ENCODE measurements at places on chromosomes 1 and 21.

DNA sequence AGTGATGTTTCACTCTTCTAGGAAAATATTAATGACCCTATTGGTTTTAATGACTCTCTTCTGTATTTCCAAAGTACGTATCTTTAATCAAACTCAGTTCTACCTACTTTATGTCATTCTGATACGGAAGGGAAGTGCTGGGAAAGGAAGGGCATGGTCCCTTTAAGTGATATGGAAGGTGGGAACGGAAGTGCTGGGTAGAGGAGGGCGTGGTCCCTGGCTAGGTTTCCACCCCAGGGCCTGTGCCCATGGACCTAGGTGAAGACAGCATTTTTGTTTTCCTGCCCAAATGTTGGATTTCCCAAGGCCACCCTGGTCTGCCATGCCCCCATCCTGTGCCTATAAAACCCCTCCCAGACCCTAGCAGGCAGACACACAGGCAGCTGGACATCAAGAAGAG is 24.0 kb downstream of the RGS4 start:
- no peak for DNase-seq

GRCh38 chr1:171965777-171966176 is 124.5 kb downstream of the DNM3 start:
- DNase-seq, result no peak

DNA sequence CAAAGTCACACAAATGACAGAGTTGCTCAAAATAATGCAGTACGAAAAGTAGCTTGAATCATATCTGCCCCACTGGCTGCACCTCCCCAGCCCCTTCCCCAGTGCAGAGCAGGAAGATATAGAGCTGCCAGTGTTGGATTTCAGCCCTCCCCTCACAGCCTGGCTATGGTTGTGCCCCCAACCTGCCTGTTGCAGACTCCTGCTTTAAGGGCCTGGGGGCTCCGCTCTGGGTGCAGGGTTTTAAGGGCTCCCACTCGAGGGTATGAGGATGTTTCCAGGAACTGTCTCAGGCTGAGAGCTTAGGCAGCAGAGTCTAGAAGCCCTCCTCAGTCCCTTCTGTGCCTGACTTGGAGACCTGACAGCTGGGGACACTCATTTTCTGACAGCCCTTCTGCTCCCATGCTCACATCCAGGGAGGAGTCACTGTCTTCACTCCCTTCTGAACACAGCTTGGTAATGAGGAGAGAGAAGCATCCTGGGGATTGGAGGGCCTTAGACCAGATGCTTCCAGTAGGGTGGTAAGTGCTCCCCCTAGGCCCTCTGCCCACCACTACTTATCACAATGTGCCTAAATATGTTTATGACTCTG is 4.6 kb downstream of the S100A9 start:
- no peak for DNase-seq

GRCh38 chr1:168842916-168843315 is 113.9 kb upstream of the DPT start:
- DNase-seq, result no peak

DNA sequence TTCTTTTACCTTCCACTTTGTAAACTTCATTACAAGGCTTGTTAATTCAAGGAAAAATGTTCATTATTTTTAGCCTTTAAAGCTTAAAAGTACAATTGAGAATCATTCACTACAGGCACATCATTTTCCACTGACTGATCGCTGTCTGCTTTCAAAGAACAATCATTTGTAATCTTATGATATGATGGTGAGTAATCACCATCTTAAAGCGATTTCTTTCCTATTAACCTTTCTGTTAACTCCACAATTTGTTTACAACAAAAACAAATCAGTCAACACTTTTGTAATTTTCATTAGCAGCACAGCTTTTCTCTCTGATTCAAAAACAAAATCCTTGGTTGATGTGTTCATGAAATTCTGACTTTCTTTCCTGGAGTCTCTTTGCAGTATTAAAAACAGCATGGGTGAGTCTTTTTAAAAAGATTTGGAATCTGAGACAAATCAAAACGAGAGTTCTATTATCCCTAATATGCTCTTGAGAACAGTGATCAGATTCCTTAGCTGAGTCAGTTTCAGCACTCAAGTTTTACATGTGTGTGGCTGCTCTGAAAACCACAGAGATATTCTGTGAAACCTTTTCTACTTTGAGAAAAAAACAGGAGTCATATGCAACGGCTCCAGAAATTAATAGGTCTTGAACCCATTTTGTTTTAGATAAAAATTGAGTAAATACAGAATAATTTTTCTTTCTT is 145.8 kb upstream of the TMPRSS15 start:
- DNase-seq, result no peak

- no peak for DNase-seq
Observed at GRCh38 chr21:16420031-16420724, 690.4 kb downstream of the USP25 start.

- DNase-seq, result no peak
Observed at GRCh38 chr1:41486371-41487125, 2.1 kb upstream of the EDN2 start.

GRCh38 chr1:220430059-220430458 is 97.9 kb upstream of the MARK1 start:
- DNase-seq, result no peak

- no peak for DNase-seq
Observed at GRCh38 chr1:226220473-226221189, 2.8 kb upstream of the MIXL1 start.

- no peak for DNase-seq
Observed at GRCh38 chr1:44346878-44347277, 8.2 kb downstream of the ERI3 start.

DNA sequence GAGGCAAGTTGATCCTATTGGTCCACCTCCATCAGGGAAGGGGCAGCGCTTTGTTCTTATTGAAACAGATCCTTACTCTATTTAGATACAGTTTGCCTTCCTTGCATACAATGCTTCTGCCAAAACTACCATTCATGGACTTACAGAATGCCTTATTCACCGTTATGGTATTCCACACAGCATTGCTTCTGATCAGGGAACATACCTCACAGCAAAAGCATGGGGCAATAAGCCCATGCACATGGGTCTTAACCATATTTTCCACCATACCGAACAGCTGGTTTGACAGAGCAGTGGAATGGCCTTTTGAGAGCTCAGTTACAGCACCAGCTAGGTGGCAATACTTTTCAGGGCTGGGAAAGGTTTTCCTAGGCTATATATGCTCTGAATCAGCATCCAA is 544.8 kb upstream of the ADGRL4 start:
- no peak for DNase-seq

GRCh38 chr1:24708938-24709337 is 36.3 kb upstream of the CLIC4 start:
- DNase-seq, result no peak

DNA sequence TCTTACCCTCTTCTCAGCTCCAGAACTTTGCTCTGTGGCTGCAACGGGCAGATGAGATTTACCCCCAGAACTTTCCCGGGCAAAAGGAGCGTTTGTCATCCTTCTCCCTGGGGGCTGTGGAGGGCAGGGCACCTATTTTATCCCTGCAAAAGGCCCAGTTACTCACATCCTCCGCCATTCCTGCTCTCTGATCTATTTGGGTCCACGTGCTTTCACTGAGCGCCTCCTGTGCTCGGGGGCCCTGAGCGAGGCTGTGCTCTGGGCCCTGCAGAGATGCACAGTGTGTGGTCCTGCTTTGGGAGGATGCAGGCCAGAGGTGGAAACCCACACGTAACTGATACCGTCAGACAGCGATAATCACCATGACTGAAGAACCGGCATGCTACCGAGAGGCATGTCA is 2.4 kb upstream of the CSMD2 start:
- no peak for DNase-seq
